ENCODE measurements at places on chromosomes 7 and 10. TPM values are rescaled to one million over a fixed set of nuclear protein-coding genes. Genes with fewer than 3 reads are reported as not detected.

SLC13A1 gene
- total RNA-seq: not detected

CDC14C gene
- not detected for total RNA-seq

POLR2J gene
- total RNA-seq: 17.2 TPM

NUTM2D gene
- total RNA-seq: 2.7 TPM

RSPH10B2 gene
- not detected for total RNA-seq

All from omental fat pad (tissue), 4 donors.